G401 (cell line): ENCODE measurements at places on chromosomes 3 and 15.

DNA sequence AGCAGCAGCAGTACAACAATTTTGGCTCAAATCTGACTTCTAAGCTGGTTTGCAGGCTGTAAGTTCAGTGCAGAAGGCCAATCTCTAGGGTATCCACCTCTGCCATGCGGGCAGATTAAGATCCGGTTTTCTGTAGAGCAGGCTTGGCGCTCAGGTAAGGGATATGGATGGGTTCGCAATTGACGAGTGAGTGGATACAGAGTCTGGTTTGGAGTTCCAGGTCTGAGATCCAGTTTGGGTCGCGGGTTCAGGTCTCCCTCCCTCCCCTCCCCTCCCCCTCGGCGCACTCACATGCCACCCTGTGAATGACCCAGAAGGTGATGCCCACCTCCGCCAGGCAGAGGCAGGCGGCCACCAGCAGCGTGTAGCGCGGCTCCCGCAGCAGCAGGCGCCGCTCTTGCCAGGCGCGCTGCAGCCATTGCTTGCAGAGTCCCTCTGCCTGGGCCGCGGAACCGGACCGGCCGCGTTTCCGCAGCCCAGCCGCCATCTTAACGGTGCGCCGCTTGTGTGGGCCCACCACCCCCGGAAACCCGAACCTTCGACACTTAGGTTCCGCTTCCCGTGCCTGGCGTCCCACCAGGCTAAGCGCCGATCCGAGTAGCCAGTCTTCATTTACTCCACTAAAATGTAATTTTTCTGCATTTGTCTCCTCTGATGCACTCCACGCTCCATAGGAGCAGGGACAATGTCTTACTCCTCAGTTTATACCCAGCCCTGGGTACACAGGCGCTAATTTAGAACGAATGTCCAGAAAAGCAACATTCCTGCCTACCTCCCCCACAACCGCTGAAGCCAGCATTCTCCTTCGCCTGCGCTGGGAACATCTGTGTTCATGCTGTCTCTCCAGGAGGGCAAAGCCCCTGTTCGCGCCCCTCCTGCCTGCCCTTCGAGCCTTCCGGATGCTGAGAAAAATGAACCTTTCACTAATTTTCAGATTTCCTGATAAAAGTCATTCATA lies at the start of gene ALG3:
Gene ALG3 (minus strand): TSS at position 509 of the 958 bp plus-strand sequence. CDS start 22 bp downstream, at position 487.
- DNase-seq, result peak; percentile 81

DNA sequence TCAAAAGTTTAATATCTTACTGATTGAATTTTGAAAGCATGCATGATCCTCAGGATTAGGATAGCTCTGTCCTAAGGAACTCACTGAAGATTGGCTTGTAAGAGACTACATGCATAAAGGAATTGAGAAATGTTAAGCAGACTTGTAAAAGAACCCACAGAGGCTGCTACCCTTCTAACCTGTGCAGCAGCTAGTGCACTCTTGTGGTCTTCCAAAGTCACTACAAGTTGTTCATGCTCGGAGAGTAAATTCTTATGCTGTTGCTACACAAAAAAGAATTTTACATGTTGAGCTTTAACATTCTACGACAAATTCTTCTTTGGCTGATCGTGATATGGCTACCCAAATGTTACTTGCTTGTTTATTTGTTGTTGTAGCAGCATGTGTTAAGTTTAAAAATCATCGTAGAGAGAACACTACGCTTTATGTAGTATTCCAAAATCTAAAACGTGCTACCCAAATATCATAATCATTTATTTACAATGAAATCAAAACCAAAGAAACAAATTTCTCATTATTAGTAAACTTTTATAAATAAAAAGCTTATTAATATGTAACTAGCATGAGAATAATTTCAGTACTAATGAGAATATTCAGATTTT lies 55.0 kb downstream of the GOLIM4 start:
- DNase-seq, result peak; percentile 37

DNA sequence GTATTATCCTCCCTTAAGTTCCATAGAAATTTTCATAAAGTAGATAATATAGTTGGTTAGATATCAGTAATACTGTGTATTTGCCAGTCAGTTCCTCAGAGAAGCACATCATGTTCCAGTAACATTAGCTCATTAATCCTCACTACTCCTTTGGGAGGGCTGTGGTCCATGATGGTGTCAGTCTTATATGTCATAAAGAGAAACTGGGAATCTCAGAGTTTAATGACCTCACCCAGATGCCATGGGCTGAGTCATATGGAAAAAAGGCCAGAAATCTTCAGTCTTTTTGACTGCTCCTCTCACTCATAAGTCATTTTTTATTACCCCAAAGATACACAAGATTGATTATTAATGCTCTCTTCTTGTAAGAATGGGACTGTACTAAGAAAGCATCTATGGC lies 188.6 kb downstream of the CHL1 start:
- no peak for DNase-seq

DNA sequence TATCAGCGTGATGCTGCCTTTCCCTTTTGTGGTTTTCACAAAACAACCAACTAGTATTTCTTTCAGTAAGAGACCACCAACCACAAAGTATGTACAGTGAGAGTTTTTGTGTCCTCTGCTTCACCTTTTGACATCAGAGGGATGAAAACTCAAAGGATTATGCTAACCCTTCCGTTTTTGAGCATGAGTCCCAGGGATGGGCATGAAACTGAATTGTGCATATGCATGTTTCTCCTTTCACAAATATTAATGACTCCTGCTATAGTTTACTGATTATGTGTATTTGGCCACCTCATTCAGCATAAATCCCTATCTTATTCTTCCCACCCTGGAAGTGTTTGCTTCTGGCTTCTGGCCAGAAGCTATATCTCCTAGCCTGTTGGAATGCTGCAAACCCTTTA lies 59.2 kb downstream of the RSRC1 start:
- peak; percentile 8 for DNase-seq

DNA sequence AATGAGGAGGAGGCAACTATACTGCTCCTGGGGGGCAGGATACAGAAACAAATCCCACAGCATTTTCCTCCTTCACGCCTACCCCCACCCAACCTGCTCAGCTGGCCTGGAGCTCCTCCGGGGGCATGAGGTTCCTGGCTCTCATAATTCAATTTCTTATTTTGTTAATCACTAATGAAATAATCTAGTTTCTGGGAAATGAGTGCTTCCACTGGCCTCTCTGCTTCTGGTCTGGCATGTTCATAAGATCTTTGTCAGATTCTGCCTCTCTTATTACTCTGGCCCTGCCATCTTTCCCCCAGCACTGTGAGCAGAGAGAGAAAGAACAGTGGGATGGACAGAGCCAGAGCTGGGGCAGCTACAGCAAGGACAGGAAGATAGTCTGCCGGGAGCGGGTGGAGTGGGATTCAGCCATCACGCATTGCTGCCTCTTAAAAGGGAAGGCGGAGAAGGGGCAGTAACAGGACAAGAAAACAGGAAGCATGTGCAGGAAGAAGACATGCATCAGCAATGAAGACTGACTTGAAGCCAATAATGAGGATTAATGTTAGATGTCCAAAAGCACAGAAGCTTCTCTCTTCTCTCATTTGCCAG lies 13.6 kb downstream of the RPAP1 start:
- no peak for DNase-seq

- DNase-seq, result peak; percentile 92
Measured at GRCh38 chr15:65516997-65517865, at the start of gene DPP8. TSS of gene DPP8 (minus strand) at chr15:65517689. CDS start at chr15:65512553, 5,136 bp downstream.

- no peak for DNase-seq
Measured at GRCh38 chr3:150847433-150847832, 57.8 kb downstream of the MINDY4B start.

DNA sequence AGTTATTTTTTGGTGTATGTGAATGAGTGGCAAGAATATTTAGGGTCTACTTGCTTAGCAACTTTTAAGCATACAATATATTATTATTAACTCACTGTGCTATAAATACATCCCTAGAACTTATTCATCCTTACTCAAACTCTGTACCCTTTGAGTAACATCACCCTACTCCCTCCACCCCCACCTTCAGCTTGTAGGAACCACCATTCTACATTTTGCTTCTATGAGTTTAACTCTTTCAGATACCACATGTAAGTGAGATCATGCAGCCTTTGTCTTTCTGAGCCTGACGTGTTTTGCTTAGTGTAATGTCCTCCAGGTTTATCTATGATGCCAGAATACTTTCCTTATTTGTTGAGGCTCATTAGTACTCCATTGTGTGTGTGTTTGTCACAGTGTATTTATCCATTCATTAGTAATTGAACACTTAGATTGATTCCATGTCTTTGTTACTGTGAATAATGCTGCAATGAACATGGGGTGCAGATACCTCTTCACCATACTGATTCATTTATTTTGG lies 526.9 kb downstream of the PYDC2 start:
- no peak for DNase-seq

DNA sequence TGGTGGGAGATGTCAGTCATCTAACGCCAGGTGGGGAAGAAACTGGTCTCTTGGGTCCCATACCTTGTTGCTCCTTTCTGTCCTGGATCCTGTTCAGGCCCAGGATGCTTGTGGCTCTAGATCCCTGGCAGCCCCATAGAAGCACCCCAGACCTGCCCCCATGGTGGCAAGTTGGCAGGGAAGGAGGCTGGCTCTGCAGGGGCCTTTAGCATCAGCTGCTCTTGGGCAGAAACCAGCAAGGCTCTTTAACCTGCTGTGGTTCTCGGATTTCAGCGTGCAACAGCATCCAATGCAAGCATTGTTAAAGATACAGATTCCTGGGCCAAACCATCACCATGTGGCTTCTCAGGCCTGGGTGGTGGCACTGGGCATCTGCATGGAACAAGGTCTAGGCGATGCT lies 75.8 kb downstream of the SNRK start:
- DNase-seq, result no peak

- DNase-seq, result no peak
Measured at GRCh38 chr15:73048624-73049295, 3.5 kb upstream of the NEO1 start.

DNA sequence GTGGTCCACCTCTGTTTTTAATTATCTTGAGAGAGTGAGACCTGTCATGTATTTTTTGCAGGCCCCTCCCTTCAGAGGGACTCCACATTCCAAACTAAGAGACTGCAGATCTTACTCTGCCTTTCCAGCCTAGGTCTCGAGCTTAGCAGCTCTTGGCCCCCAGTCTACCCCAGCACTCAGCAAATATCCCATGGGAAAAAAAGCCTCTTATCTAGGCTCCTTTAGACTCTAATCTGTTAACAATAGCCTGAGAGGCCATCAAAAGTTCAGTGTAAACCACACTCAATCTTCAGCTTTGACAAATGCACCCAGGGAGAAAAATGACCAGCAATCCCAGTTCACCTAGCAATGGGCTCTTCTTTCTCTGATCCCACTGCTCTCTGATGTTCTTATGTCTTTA lies 8.6 kb upstream of the BLM start:
- DNase-seq, result no peak

DNA sequence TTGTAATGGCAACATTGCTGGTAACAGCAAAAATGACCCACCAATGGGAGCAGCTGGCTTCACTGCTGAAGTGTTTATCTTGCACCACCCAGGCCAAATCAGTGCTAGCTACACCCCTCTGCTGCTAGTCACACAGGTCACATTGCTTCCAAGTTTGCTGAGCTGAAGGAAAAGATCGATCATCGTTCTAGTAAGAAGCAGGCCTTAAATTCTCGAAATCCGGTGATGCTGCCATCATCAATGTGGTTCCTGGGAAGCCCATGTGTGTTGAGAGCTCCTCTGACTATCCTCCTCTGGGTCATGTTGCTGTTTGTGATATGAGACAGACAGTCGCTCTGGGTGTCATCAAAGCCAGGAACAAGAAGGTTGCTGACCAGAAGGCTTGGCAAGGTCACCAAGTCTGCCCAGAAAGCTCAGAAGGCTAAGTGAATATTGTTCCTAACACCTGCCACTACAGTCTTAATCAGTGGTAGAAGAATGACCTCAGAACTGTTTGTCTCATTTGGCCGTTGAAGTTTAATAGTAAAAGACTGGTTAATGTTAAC lies 21.2 kb downstream of the TM4SF4 start:
- DNase-seq, result no peak

- peak; percentile 11 for DNase-seq
Measured at GRCh38 chr15:100241572-100242482, 99.9 kb downstream of the ADAMTS17 start.

GRCh38 chr15:57395292-57395691 lies 19.0 kb downstream of the CGNL1 start:
- DNase-seq, result no peak

GRCh38 chr3:106688464-106688863 lies 688.8 kb upstream of the CCDC54 start:
- DNase-seq, result no peak

DNA sequence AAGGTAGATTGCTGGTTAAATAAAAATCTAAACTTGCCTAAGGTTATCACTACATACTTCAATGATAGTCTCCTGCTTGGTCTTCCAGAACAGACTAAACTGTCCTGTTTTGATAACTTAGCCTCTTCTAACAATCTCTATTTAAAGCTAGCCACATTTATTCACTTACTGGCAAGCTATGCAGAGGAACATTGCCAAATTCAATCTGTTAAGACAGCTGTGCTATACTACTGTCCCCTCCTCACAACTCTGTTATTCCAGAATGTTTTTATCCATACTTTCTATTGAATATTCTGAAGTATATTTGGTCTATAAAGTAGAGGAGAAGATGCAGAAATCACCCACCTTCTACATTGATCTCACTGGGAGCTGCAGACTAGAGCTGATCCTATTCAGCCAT lies 594.0 kb upstream of the CCDC54 start:
- DNase-seq, result no peak

GRCh38 chr3:57069503-57069902 lies 9.0 kb downstream of the SPATA12 start:
- DNase-seq, result no peak

DNA sequence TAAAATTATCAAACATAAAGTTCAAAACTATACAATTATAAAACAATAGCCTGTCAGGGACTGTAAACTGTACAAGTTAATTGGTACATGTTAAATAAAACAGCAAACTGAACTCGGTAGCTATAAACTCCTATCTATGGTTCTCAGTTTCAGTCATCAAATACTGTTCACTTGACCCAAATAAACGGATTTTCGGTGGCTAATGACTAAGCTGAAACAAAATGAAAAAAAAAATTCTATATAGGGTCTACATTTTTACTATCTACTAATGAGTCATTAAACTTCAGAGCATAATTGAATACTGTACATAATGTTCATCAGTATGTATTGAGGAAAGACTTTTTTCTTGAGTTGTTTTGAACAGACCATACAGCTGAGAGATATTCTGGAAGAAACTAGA lies 6.6 kb downstream of the PROK2 start:
- no peak for DNase-seq

DNA sequence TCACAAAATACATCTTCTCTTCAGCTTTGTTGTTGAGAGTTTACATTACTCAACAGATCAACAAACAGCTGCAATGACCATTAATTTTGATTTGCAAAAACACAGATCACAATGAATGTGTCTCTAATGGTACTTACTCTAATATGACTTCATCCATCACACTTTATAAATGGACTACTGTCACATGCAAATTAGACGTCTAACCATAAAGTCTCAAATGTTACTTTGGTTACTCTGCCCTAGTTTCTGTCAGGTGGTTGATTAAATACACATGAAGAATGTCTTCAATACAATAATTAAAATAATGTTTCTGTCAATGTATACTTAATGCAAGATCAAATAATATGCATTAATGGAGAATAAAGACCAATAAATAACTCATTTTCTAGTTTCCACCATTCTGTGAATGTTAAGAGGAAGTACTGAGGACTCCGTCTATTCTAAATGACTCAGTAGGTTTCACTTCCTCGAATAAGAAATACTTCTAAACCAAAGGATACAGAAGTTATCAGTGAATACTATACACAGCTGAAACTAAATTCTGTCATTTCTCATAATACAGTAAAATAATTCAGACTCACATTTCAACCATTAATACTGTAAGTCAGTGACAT lies 145.8 kb downstream of the CBLB start:
- no peak for DNase-seq
